Caco-2 (cell line): ENCODE measurements at places on chromosomes 7 and 10.

GRCh38 chr10:102781090-102781920, 37.6 kb downstream of the WBP1L start:
- peaks cover 45% of the 10 kb centered on the region for H3K4me1 ChIP-seq
- no peaks in the 10 kb centered on the region for H3K36me3 ChIP-seq
- DNase-seq: no peak
- H3K27me3 ChIP-seq: no peaks in the 10 kb centered on the region
- H3K27ac ChIP-seq: no peak overlapping the region
- H3K4me3 ChIP-seq: no peak overlapping the region

- no peaks in the 10 kb centered on the region for H3K27me3 ChIP-seq
- no peaks in the 10 kb centered on the region for H3K36me3 ChIP-seq
- no peaks in the 10 kb centered on the region for H3K4me1 ChIP-seq
- no peak for DNase-seq
Observed at GRCh38 chr7:133703547-133703946, 423.6 kb upstream of the LRGUK start.

DNA sequence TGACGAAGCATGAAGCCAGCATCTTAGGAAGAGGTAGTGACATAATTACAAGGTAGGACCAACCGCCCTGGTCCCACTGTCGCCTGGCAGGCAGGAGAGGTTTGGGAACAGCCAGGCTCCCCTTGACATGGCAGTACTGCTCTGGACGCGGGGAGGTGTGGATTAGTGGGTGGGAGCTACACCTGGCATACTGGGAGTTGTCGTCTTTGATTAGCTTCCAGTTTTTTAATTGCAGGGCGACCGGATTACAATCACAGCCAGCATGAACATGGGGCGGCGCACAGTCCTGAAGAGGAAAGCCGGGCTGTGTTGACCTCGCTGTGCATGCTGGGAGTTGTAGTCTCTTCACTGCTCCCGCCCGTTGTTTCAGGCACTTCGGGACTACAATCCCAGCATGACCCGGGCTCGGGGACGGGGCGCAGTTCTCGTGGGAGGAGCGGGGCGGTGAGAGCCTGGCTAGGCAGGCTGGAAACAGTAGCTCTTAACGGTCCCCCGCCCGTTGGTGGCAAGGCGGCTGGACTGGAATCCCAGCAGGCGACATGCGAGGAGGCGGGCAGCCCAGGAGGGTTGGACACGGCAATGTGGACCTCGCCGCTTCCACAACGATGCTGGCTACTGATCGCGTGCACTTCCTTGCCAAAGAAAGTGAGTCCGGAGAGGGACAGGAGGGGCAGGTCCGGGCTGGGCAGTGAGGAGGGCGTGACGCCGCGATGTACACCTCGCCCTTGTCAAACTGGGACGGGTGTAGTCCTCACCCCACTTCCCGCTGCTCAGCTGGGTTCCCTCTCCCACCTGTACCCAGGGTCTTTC, 98.0 kb upstream of the ZNF722 start:
- no peak overlapping the region for H3K27ac ChIP-seq
- H3K27me3 ChIP-seq: no peaks in the 10 kb centered on the region
- no peak for DNase-seq
- no peaks in the 10 kb centered on the region for H3K36me3 ChIP-seq
- H3K4me1 ChIP-seq: no peaks in the 10 kb centered on the region

GRCh38 chr10:117927871-117928270, 118.9 kb downstream of the RAB11FIP2 start:
- H3K4me1 ChIP-seq: no peaks in the 10 kb centered on the region
- H3K27ac ChIP-seq: no peak overlapping the region
- H3K27me3 ChIP-seq: no peaks in the 10 kb centered on the region; the same call in 1 of the 2 replicates
- H3K4me3 ChIP-seq: no peak overlapping the region
- H3K36me3 ChIP-seq: no peaks in the 10 kb centered on the region
